ENCODE measurements at places on chromosomes 3 and 15.

GRCh38 chr15:64883997-64884511, 27.6 kb upstream of the ANKDD1A start:
- no peak for DNase-seq

- no peak for DNase-seq
These were observed 484.6 kb downstream of the ROBO2 start for GRCh38 chr3:77524463-77524862.

- no peak for DNase-seq
These were observed 41.5 kb downstream of the HRH1 start for GRCh38 chr3:11195721-11196332.

DNA sequence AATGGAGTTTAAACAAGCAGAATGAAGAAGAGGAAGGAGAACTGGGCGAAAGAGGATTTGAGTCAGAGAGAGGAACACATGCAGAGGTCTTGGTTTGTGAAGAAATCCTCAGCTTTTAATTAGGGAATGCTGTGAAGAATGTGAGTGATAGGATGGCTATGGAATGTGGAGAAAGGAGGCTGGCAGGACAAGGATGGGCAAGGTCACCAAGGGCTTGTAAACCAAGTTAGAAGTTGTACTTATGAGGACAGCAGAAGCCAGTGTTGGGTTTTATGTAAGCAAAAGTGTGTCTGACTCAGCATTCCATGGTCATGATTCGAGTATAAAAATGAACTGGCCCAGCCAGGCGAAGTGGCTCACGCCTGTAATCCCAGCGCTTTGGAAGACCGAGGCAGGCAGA, 60.0 kb upstream of the IL12A start:
- DNase-seq: no peak

GRCh38 chr3:55770077-55770476, 283.0 kb upstream of the WNT5A start:
- no peak for DNase-seq

- no peak for DNase-seq
These were observed 7.9 kb downstream of the DGKG start for GRCh38 chr3:186354100-186354499.

DNA sequence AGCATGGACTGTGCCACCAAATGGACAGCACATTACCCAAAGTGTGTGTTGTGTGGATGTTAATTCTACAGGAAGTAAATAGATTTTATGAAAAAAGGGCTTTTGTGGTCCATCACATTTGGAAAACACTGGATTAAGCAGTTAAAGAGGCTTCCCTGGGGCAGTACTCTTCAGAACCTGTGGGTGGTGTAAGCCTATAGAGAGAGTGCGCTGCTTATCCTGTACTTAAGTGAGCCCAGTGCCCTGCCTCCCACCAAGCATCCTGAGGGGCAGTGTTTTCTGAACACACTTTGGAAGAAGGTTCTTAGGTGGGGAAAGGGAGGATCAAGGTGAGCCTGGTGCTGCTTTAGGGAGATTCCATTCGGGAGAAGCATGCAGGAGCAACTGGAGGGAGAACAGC, 10.9 kb downstream of the TTLL3 start:
- DNase-seq: no peak

DNA sequence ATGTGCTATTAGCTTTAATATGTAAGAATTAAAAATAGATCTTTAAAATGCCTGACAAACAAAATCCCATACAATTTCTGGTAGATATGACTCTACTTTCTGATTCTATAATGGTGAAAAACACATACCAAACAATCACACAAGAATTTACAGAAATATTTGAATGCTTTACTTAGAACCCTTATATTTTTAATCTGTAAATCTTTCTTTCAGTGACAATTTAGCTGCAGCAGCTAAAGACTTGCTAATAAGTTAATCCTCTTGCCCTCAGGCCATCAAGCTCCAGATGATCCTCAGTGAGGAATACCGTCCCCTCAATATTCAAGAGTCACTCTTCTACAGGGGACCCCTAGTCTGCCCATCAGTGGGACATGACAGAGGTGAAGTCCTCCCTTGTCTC, 55.6 kb downstream of the C3orf80 start:
- no peak for DNase-seq

DNA sequence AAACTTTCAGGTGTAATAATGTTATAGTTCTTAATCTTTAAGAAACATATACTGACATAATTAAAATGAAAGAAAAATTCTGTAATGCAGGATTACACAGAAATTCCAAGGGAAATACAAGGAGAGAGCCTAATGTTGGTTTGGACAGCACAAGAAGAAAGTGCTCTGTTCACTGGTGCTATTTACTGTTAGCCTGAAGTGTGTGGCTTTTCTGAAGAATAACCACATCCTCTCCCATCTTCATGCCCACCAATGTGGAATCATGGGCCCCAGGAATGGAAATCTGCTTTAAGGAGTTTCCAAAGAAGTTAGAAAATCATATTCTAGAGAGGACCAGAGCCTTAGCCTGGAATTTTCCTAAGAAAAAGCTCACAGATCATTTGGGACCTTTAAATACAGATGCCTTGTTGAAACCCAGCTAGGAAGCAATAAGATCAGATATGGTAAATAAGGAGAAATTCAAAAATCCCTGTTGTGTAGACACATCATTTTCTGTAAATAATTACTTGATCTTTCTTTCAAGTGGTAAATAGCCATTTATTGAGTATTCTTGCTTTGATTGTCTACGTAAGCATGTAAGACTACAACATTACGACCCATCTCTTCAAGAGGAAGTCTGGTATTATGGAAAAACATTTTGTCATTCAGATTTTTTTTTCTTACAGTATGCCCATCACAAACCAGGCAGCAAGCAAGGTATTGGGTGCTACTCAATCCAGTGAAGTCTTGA, 10.3 kb upstream of the USP50 start:
- DNase-seq: no peak

- DNase-seq: no peak
These were observed 4.3 kb upstream of the EIF3J start for GRCh38 chr15:44532689-44533088.
